ENCODE measurements at places on chromosomes 5 and 9.
A peak's percentile ranks its signal among the peaks of the same experiment; 100 is the strongest.

GRCh38 chr9:107266624-107267368 is 16.3 kb upstream of the RAD23B start:
- H3K4me3 ChIP-seq, result no peak overlapping the region
- no peak overlapping the region for H3K27ac ChIP-seq
- no peak for DNase-seq
- H3K4me1 ChIP-seq, result no peaks in the 10 kb centered on the region
- H3K27me3 ChIP-seq, result peaks cover 11% of the 10 kb centered on the region

GRCh38 chr9:76687861-76688391 is 76.3 kb upstream of the PCA3 start:
- H3K27ac ChIP-seq, result no peak overlapping the region
- peaks cover 34% of the 10 kb centered on the region for H3K27me3 ChIP-seq
- no peaks in the 10 kb centered on the region for H3K36me3 ChIP-seq
- DNase-seq, result no peak
- H3K4me3 ChIP-seq, result no peak overlapping the region

- peaks cover 17% of the 10 kb centered on the region for H3K27me3 ChIP-seq
- H3K4me3 ChIP-seq, result no peak overlapping the region
- H3K4me1 ChIP-seq, result no peaks in the 10 kb centered on the region
- peak; percentile 78 for DNase-seq
Observed at GRCh38 chr9:93682155-93682968, 106.0 kb downstream of the PHF2 start.

DNA sequence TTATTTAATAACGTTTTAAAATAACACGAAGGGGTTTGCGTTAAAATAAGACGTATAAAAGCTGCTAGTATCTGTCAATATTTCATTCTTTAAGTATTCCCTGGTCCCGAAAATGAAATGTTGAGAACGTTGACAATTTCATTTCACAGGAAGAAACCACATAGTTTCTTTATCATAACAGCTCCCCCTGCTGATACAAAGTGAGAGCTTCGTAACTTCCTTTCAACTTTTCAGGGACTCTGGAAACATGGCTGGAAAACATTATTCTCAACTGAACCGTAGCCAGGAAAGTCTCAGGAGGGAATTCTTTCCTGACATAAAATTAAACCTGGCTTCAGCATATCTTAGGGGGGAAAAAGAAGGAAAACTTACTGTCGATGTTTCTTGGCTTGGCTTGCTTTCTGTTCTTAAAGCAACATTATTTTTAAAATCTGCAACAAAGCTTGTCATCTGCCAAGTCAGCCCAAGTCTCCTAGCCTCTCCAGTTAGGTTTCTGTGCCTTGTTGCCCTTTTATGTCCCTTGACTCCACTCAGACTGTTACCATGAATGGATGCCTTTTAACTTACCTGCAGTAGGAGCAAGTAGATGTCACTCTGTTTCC is 122.9 kb upstream of the DAB2 start:
- H3K27ac ChIP-seq, result no peak overlapping the region
- no peaks in the 10 kb centered on the region for H3K27me3 ChIP-seq
- no peaks in the 10 kb centered on the region for H3K36me3 ChIP-seq
- H3K4me1 ChIP-seq, result no peaks in the 10 kb centered on the region
- H3K4me3 ChIP-seq, result no peak overlapping the region
- DNase-seq, result no peak

- H3K27ac ChIP-seq, result no peak overlapping the region
- no peak for DNase-seq
- H3K4me1 ChIP-seq, result no peaks in the 10 kb centered on the region
- no peaks in the 10 kb centered on the region for H3K27me3 ChIP-seq
- no peak overlapping the region for H3K4me3 ChIP-seq
- no peaks in the 10 kb centered on the region for H3K36me3 ChIP-seq
Observed at GRCh38 chr5:67620424-67621397, 424.1 kb upstream of the CD180 start.

- no peaks in the 10 kb centered on the region for H3K4me1 ChIP-seq
- H3K36me3 ChIP-seq, result no peaks in the 10 kb centered on the region
- no peak overlapping the region for H3K4me3 ChIP-seq
- no peak overlapping the region for H3K27ac ChIP-seq
- DNase-seq, result no peak
Observed at GRCh38 chr5:104001136-104001535, 438.5 kb upstream of the NUDT12 start.

DNA sequence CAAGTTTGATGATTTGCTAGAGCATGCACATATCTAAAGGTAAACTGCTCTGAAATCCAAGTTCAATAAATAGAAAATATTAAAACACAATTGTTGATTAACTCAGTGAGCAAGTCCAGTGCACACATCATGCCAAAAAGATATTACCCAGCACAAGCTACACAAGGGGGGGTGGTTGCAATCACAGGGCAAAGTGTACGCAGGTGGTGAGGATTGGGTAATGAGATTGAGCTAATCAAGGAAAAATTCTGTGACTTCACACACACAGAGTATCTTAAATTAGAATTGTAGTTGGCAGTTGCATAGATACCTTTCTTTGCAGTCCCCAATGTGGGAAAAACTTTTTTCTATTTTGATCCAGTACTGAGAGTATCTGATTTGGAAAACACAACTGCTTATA is 156.1 kb upstream of the NTRK2 start:
- no peak overlapping the region for H3K4me3 ChIP-seq
- H3K27me3 ChIP-seq, result no peaks in the 10 kb centered on the region
- no peaks in the 10 kb centered on the region for H3K36me3 ChIP-seq
- peak overlapping the region; percentile 55 for H3K27ac ChIP-seq
- no peak for DNase-seq

DNA sequence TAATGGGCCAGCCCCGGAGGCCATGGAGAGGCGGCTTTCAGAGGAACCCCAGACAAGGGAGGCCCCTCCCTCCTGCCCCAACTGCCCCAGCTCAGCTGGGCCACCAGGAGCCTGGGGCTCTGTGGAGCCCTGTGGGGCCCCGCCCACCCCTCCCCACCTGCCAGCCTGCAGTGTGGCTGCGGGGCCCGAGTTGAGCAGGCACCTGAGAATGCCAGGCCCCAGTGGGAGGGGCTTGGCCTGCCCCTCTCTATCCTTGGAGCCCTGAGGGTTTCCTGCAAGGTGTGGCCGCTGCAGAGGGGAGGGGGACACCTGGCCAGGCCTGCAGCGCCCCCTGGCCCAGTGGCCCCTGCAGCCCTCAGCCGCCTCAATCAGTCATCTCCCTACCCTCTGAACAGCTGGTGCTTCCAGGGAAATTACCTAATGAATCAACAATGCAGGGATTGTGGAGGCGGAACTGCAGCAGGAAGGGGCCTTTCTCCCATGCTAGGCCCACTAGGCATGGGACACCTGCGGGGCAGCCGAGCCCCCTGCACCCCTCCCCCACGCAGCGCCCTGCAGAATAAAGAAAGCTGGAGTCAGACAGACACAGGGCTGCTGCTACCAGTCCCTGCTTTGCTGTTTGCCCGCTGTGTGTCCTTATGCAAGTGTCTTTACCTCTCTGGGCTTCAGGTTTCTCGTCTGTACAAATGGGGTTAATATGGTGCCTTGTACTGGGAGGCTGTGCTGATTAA is 48.0 kb downstream of the LMX1B start:
- no peak for DNase-seq
- peaks cover 18% of the 10 kb centered on the region for H3K27me3 ChIP-seq
- no peaks in the 10 kb centered on the region for H3K36me3 ChIP-seq

- no peak overlapping the region for H3K4me3 ChIP-seq
- DNase-seq, result no peak
- peaks cover 13% of the 10 kb centered on the region for H3K36me3 ChIP-seq
- H3K27me3 ChIP-seq, result peaks cover 13% of the 10 kb centered on the region
Observed at GRCh38 chr5:76709762-76710161, 6.2 kb upstream of the F2R start.

DNA sequence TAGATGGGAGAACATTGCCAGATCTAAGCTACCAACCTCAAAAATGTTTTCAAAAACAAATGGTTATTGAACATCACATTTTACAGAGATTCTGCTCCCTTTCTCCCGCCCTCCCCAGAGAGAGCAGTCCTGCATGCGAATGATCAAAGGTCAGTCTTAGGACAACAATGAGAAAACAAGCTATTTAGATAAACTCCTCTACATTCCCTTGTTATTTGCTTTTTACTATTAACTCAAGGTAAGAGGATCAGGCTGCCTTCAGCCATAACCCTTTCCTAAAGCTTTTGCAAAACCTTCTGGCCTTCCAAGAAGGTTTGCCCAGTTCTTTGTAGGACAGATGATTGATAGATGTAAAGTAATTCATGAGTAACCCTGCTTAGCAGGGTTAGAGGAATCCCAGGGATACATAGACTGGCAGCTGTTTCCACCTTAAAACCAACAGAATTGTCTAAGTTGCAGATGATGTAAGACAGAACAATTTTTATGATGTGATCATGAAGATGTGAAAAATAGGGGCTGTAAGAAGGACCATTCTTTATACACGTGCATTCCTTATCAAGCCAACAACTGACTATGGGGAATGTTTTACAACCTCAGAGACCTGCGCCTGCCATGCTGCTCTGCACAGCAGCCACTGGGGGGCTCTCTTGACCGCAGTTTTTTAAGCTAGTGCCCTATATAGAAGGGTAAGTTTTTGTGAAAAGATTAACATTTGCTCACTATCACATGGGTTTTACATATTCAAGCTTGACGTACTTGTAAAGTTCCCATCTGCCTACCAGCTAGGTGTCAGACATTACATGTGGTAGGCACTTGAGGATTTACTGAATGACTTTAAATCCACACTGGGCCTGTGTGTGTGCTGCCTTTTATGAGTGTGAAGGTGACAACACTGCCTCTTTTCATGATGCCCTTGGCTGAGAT is 2.3 kb upstream of the ZNF782 start:
- no peak overlapping the region for H3K27ac ChIP-seq
- H3K4me3 ChIP-seq, result no peak overlapping the region
- H3K27me3 ChIP-seq, result peaks cover 19% of the 10 kb centered on the region
- peaks cover 28% of the 10 kb centered on the region for H3K4me1 ChIP-seq
- DNase-seq, result peak; percentile 81

DNA sequence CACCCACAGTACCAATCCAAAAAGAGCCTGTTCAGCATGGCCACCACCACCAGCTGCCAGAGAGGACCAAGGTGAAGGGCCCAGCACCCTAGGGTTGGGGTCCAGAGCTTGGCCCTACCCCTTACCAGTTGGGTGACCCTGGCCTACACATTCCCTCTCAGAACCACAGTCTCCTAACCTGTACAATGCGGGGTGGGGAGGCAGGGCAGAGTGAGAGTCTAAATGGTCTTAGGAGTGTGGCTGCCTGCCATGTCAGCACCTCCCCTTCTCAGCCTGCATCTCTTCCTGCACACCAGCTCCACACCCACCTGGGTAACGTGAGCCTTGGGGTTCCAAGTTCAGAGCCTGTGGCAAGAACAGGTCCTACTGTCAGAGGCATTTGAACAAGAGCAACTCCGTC is 92.2 kb downstream of the C5orf15 start:
- no peak for DNase-seq
- H3K36me3 ChIP-seq, result no peaks in the 10 kb centered on the region
- H3K4me3 ChIP-seq, result no peak overlapping the region
- no peak overlapping the region for H3K27ac ChIP-seq
- no peaks in the 10 kb centered on the region for H3K4me1 ChIP-seq

DNA sequence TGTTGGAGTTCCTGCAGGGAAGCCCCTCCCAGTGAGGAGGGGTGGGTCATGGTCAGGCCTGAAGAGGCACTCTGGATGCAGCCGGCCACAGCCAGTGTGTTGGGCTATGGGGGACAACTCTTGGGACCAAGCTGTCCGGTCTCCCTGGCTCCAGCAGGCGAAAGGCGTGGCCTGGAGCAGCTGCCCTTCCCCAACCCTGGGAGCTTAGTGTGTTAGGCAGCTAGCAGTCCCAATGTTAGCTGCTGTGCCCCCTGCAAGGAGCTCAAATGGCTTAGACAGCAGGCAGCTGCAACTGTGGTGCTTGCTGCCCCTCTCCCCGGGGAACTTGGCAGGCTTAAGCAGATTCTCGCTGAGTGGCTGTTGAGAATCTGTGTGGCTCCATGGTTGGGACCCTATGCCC is 67.5 kb upstream of the ACTBL2 start:
- no peaks in the 10 kb centered on the region for H3K36me3 ChIP-seq
- no peaks in the 10 kb centered on the region for H3K4me1 ChIP-seq
- no peak overlapping the region for H3K4me3 ChIP-seq
- peaks cover 3% of the 10 kb centered on the region for H3K27me3 ChIP-seq
- no peak overlapping the region for H3K27ac ChIP-seq

- no peak overlapping the region for H3K27ac ChIP-seq
- no peaks in the 10 kb centered on the region for H3K36me3 ChIP-seq
- H3K4me1 ChIP-seq, result no peaks in the 10 kb centered on the region
Observed at GRCh38 chr5:110580625-110581024, 145.8 kb downstream of the TMEM232 start.

GRCh38 chr5:83312663-83313062 is 158.9 kb upstream of the VCAN start:
- no peak overlapping the region for H3K4me3 ChIP-seq
- H3K27me3 ChIP-seq, result no peaks in the 10 kb centered on the region
- H3K36me3 ChIP-seq, result no peaks in the 10 kb centered on the region
- no peak overlapping the region for H3K27ac ChIP-seq

- no peak overlapping the region for H3K4me3 ChIP-seq
- no peak for DNase-seq
- H3K27ac ChIP-seq, result no peak overlapping the region
- H3K27me3 ChIP-seq, result peaks cover 5% of the 10 kb centered on the region
Observed at GRCh38 chr9:127034691-127035090, 87.7 kb downstream of the ANGPTL2 start.

DNA sequence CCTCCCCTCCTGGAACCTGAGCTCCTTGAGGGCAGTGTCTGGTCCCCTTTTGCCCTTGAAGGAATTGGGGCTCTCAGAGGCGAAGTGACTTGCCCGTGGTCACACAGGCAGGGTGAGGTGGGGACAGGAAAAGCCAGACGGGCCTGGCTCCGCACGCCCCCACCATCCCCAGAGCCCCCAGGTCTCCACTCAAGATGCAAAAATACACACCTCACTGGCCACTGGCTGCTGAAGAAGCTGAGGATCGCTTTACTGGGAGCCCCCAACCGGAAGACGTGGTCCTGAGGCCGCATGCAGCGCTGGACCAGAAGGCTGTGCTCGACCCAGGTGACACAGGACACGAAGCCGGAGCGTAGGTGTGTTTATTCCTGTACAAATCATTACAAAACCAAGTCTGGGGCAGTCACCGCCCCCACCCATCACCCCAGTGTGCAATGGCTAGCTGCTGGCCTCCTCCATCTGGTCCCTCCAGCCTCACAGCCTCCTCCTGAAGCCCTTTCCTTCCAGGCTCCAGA is 7.6 kb upstream of the AK1 start:
- H3K4me3 ChIP-seq, result no peak overlapping the region
- no peaks in the 10 kb centered on the region for H3K27me3 ChIP-seq
- no peak overlapping the region for H3K27ac ChIP-seq
- peaks cover 12% of the 10 kb centered on the region for H3K4me1 ChIP-seq
- peaks cover 37% of the 10 kb centered on the region for H3K36me3 ChIP-seq

- H3K36me3 ChIP-seq, result peaks cover 21% of the 10 kb centered on the region
- H3K27me3 ChIP-seq, result no peaks in the 10 kb centered on the region
- peaks cover 15% of the 10 kb centered on the region for H3K4me1 ChIP-seq
- H3K27ac ChIP-seq, result no peak overlapping the region
Observed at GRCh38 chr5:88248743-88249540, 19.7 kb downstream of the TMEM161B start.
